ENCODE measurements at places on chromosomes 6 and 20. TPM values are rescaled to one million over a fixed set of nuclear protein-coding genes. Genes with fewer than 3 reads are reported as not detected.

The RAET1L gene
- total RNA-seq = not detected

- no peak for DNase-seq
Observed at GRCh38 chr6:127520066-127520465, 931 bp upstream of the MTCL3 start.

The CARMIL1 gene
- total RNA-seq = 12.8 TPM

DNA sequence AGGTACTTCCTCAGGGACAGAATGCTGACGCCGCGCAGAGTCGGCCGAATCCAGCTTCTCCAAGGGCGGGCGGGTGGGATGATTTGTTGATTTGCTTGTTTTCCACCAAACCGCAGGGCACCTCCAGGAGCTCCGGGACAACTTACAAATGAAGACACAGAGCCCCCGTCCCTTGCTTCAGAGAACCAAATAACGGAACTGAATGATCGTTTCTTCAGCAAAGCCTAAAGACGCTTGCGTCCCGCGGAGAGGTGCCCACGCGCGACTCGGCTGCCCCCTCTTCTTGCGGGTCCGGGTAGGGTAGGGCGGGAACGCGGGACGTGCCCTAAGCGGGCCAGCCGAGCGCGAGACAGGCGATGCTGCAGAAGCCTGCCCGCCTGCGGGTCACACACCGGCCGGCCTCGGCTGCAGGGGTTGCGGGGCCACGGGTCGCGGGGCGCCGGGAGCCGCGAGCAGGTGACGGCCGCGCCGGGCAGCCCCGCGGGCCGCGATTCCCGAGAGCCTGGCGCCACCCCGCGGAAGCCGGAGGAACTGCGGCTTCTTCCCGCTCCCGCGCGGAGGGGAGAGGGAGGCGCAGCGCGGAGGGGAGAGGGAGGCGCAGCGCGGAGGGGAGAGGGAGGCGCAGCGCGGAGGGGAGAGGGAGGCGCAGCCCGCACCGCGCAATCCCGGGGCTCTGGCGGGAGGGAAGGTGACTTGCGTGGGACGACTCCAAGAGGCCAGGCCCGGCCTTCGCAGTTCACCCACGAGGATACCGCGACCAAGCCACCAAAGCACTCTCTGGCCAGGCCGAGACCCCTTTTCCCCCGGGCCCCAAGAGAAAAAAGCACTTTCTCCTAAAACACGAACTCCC is 7.7 kb upstream of the FOXF2 start:
- DNase-seq = peak; percentile 25

GRCh38 chr6:16486661-16487060 is 248.3 kb downstream of the GMPR start:
- peak; percentile 27 for DNase-seq

The RING1 gene
- total RNA-seq = 59.1 TPM

DNA sequence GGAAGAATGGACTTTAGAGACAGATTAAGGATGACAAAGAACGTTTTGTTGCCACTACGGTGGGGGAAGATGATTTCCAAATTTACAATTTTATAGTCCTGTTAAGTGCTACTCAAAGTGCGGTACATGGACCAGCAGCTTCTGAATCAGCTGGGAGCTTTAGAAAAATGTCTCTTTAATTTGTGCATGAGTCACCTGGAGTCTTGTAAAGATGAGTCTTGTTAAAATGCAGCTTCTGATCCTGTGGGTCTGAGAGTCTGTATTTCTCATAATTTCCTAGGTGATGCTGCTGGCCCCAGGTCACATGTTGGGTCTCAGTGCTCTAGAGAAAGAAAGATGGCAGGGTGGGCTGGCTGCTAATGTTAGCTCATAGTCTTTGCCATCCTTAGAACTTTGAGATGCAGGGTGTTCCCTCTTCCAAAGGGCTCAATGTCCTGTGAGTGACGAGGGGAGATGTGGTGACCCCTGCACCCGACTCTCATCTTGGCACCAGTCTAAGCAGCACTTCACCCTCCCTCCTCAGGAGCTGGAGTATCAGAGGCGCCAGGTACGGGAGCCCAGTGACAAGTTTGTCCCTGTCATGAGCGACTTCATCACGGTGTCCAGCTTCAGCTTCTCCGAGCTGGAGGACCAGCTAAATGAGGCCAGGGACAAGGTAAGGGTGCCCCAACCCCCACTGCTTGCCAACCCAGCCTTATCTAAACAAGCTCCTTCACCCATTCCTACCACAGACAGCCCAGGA is 34.5 kb downstream of the MOCS1 start:
- DNase-seq = no peak

DNA sequence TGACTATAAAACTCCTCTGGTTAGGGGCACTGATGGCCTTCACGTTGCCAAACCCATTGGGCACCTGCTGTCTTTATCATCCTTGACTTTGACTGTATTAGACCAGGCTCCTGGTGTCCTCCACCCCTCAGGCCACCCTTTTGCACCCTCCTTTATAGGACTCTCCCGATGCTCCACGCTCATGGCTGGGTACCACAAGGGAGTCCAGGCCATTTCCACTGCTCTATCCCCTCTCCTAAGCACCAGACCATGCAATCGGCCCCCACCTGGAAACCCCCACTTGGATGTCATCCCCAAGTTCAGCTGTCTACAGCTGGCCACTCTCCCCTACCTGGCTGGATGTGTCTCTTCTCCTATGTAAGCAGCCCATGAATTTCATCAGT is 115.2 kb downstream of the TOX2 start:
- DNase-seq = peak; percentile 8

- DNase-seq = no peak
Observed at GRCh38 chr6:34951731-34952130, 62.7 kb downstream of the ANKS1A start.

GRCh38 chr6:150129616-150130505 is 13.0 kb upstream of the PPP1R14C start:
- no peak for DNase-seq

The FAXC gene
- total RNA-seq = not detected

- no peak for DNase-seq
Observed at GRCh38 chr6:20931093-20931492, 396.8 kb downstream of the CDKAL1 start.

- DNase-seq = no peak
Observed at GRCh38 chr6:14620522-14620921, 502.9 kb downstream of the CD83 start.

GRCh38 chr20:33781133-33781532 is 30.0 kb upstream of the CHMP4B start:
- no peak for DNase-seq

The GMPR gene
- total RNA-seq = 0.91 TPM

The RIN2 gene
- total RNA-seq = 0.29 TPM

- no peak for DNase-seq
Observed at GRCh38 chr6:146990821-146991798, 213.1 kb upstream of the STXBP5 start.

DNA sequence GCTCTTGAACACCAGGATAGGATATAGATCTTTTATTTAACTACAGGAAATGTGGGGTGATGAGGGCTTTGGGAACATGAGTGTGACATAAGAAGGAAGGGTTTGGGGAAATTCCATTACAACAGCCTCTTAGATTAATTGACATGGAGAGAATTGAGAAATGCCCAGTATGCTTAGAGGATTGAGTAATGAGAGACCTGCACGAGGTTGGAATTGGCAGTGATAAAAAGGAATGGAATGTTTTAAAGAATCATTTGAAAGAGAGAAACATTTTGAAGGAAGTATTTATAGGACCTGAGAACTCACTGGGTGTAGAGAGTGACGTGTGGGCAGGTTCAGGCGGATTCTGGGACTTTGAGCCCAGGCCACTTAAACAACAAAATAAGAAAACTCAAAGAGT is 227.0 kb downstream of the BMP2 start:
- no peak for DNase-seq

The TNXB gene
- total RNA-seq = 17.8 TPM

DNA sequence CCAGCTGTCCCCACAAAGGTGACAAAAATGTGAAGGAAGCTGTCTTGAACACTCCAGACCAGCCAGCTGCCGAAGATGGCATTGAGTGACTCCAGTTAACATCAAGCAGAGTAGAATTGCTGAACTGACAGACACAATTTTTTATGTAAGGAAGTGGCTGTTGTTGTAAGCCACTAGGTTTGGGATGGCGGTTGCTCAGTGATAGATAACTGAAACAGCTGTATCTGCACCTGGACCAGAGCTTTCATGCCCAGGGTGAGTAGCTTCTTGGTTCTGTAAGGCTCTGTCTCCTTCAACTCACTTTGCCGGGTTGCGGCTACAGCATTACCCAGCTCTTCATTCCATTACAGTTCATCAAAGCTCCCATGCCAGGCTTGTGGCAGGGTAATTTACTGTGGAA is 49.7 kb upstream of the DDR1 start:
- no peak for DNase-seq

DNA sequence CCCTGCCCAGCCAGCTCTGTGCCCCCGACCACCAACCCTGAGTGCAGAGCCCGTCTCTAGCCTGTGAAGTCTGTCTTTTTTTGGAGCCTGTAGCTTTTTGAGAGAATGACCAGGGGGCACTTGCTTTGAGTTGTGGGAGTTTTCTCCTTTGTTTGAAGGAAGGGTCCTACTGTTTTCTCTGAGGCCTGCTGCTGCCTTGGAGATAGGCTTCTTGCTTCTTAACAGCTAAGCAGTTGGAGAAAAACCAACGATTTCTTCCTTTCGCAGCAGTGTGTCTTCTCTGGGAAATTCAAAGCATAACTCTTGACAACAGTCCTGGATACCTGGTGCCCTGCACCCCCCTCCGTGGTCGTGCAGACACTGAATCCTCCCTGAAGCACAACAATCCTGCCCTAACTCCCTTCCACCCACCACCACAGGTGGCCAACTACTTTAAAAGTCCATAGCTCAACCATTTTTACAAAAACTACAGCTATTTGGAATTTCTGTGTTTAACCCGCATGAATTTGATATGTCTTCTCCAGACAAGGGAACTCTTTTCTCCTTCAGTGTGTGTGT is 61.0 kb downstream of the FAM50B start:
- no peak for DNase-seq

GRCh38 chr6:107716688-107717089 is 107.4 kb downstream of the SCML4 start:
- DNase-seq = peak; percentile 64

DNA sequence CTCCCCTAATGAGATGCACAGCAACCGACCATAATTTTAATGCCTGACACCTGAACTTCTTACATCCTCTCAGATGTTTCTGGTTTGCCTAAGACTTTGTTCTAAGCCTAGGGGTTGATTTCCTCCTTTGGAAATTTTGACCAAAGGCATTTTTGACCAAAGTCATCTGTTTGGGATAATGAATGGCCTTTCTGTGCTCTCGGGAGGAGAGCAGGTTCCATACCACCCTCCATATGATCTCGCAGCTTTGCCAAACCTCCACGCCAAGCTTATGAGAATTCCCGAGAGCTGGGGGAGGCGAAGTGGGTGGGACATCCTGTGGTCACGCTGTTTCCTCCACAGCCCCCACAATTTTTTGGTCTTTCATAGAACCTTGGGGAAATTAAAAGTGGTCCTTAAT is 91.7 kb downstream of the SCML4 start:
- DNase-seq = no peak

The RBCK1 gene
- 108 TPM for total RNA-seq

DNA sequence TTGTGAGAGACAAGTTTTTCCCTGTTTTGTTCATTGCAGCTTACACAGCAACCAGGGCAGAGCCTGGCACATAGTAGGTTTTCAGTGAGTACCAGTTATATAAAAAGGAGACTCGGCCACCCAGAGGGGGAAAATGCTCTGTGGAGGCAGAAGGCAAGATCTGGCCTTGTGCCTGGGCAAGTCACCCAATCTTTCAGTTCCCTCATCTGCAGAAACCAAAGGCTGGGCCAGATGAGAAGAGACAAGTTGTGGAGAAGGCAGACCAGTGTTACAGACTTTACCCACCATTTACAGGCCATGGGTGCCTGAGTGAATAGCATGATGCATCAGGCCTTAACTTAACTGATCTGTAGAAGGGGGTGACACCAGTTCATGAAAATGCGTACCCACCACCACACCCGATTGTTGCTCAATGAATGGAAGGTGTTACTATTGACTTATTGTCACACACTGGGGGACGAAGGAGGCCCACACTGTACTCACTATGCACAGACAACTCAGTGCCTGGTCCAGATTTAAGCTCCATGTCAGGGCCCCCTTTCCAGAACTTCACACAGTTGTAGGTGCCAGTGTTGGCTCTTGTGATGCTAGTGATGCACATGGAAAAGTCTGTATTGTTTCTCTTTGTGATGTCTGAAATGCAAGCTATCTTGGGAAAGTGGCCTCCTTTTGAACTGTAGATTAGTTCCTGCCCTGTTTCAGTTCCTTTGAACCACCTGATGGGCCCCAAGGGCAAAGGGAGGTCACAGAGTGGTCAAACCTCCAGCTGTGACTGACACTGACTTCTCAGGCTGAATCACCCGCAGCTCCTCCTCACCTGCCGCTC is 64.3 kb upstream of the SIRPG start:
- DNase-seq = no peak

The TMEM217 gene
- total RNA-seq = 0.96 TPM

DNA sequence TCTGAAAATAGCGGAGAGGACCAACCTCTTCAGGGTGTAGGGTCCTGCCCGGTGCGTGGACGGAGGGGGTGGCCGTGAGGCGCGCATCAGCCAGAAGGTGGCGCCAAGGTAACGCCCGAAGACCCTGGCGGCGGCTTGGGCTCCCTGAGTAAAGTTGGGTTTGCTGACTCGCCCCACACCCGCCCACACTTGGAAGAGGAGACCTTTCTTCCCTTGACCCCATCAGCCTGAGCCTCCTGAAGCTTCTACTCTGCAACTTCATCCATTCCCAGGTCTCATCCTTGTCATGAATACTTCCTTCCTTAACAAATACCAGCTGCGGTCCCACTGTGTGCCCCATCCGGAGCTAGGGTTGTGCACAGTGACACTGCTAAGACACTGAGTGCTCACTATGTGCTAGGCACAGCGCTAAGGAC is 14.6 kb downstream of the CD40 start:
- DNase-seq = peak; percentile 43

- no peak for DNase-seq
Observed at GRCh38 chr20:34472246-34472925, 43.8 kb upstream of the DYNLRB1 start.
